Brain (organoid and tissue), 16 donors: ENCODE measurements at places on chromosomes 7 and 10. TPM values are rescaled to one million over a fixed set of nuclear protein-coding genes. Genes with fewer than 3 reads are reported as not detected.

Gene EBF3
- 22.3 TPM for polyA plus RNA-seq

Gene CADPS2
- polyA plus RNA-seq: 27.2 TPM

Gene ARHGEF5
- polyA plus RNA-seq: 6.1 TPM

Gene CLRN3
- polyA plus RNA-seq: not detected

Gene PRKCQ
- polyA plus RNA-seq: 5.1 TPM

Gene WNT8B
- polyA plus RNA-seq: 0.80 TPM

Gene C10orf143
- polyA plus RNA-seq: 5.4 TPM

Gene C7orf33
- not detected for polyA plus RNA-seq

Gene CDH23
- 5.9 TPM for polyA plus RNA-seq

Gene RHOBTB1
- 3.4 TPM for polyA plus RNA-seq

Gene GTF2IRD1
- polyA plus RNA-seq: 33.6 TPM
